Right cardiac atrium (tissue), 5 donors: ENCODE measurements at places on chromosomes 2 and 18. TPM values are rescaled to one million over a fixed set of nuclear protein-coding genes. Genes with fewer than 3 reads are reported as not detected.

GRCh38 chr2:44479127-44479887 is 117.6 kb downstream of the CAMKMT start:
- DNase-seq, result no peak

CFAP65 gene
- not detected for total RNA-seq

DNA sequence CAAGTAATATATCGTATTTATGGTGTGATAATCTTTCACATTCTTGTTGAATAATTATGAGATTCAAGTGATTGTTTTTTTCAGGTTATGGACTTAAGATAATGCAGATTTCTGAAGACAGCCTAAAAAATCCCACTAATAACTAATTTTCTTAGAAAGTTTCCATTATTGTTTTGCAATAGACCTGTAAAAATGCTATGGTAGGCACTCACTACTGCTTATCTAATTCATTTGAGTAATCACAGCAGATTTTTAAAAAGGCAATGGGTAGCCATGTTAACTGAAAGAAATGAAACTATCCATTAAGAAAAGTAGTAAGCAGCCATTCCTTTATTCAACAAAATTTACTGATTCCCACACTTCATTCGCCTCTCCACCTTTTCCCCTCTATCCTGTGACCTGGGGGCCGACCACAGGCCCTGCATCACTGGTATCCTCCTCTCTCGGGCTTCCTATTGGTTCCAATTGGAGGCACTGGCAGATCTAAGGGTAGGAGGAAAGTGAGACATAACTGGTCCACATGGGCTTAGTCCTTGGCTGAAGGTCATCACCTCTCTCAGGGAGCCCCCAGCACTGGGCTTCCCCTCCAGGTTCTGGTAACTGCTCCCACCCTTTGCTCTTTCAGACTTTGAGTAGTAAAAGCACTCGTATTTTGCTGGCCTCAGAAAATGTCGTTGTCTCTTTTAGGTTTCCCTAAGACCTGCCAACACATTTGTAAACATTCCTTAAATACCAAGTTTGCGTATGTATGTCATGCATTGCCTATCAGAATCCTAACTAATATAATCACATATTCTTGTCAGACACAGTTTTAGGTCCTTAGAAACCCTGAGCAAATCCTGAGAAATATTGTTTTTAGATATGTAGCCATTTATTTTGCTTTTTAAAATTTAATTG is 18.5 kb downstream of the RBMS1 start:
- no peak for DNase-seq

DNA sequence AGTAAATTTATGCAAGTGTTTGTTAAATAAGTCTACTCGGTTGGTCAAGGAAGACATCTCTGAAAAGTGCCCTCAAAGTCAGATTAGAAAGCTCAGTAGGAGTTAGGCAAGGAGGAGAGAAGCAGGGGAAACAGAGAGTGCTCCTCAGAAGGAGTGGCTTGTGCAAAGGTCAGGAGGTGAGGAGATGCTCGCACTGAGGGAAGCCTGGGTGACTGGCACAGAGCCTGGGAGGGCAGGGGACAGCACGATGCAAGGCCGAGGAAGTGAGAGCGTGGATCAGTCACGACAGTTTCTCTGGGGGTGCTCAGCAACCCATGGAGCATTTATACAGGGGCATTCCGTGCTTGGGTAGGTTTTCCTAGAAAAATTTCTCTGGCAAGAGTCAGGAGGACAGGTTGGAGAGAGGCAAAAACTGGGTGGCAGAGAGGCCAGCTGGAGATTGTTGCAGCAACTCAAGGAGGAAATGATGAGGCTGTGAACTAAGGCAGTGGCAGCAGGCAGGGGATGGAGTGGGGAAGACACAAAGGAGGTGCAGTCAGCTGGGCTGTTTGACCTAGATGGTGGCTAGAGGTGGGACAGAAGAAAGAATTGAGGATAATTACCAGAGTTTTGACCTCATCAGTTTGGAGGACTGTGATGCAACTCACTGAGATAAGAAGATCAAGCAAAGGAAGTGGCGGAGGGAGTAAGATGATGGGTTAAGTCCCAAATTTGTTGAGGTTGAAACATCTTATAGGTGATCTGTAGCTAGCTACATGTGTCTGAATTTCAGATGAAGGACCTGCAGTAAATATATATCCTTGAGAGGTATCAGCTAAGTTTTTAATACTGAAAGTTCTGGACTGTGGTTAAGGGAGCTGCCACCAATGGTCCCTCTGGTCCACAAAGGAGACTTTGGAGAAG is 52.4 kb downstream of the BCL2 start:
- DNase-seq, result no peak

GRCh38 chr2:99032001-99032400 is 96.0 kb upstream of the CRACDL start:
- DNase-seq, result no peak

GRCh38 chr2:129805899-129806298 is 173.6 kb upstream of the RAB6C start:
- no peak for DNase-seq

ZDBF2 gene
- 16.2 TPM for total RNA-seq

UGT1A6 gene
- total RNA-seq, result not detected

GRCh38 chr2:127106457-127106990 is 430 bp downstream of the BIN1 start:
- DNase-seq, result no peak

GRCh38 chr2:224178056-224178455 is 139.0 kb upstream of the SERPINE2 start:
- no peak for DNase-seq

TTN gene
- 1,615 TPM for total RNA-seq

SKOR2 gene
- total RNA-seq, result not detected

OLA1 gene
- 84.4 TPM for total RNA-seq
